ENCODE measurements at places on chromosomes 12 and 14.
A peak's percentile ranks its signal among the peaks of the same experiment; 100 is the strongest.

GRCh38 chr12:51910168-51910567, 2.9 kb downstream of the ACVRL1 start:
- no peak for DNase-seq

DNA sequence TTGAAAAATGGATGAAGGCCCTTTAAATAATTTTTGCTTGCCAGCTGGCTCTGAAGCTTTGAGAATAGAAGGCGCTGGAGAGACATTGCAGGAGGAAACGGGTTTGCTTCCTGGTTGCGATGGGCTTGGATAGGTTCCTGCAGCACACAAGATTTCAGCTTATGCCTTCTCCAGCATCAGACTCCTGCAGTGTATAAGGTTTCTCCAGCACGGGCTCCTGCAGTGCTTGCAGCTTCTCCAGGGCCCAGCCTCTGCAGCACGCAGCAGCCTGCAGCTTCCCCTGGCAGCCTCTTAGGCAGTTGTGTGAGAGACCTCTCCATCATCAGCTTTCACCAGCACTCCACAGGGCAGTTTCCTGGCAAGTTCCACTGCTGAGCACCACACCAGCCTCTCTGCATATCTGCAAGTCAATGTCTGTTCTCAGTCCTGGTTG, 78.7 kb upstream of the ZDHHC17 start:
- DNase-seq = no peak

DNA sequence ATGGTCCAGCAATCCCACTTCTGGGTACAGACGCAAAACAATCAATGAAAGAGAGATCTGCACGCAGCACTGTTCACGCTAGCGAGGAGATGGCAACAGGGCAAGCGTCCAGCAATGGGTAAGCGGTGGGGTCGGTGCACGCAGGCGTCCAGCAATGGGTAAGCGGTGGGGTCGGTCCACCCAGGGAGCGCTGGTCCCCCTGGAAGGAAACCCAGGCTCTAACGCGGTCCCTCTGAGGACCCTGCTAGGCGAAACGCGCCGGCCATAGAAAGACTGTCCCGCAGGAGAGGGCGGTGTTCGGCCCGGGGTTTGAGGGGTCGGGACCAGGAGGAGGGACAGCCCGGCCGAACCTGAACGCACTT, 618 bp upstream of the PGAM5 start:
- DNase-seq = peak; percentile 3

- no peak for DNase-seq
These were observed 48.3 kb downstream of the TTC6 start for GRCh38 chr14:37643701-37644100.

GRCh38 chr14:77580964-77581505, 35.4 kb downstream of the SPTLC2 start:
- DNase-seq = no peak

- DNase-seq = no peak
These were observed 23.3 kb upstream of the NEK9 start for GRCh38 chr14:75150150-75150549.

- no peak for DNase-seq
These were observed 75.6 kb upstream of the USP44 start for GRCh38 chr12:95626854-95627253.

DNA sequence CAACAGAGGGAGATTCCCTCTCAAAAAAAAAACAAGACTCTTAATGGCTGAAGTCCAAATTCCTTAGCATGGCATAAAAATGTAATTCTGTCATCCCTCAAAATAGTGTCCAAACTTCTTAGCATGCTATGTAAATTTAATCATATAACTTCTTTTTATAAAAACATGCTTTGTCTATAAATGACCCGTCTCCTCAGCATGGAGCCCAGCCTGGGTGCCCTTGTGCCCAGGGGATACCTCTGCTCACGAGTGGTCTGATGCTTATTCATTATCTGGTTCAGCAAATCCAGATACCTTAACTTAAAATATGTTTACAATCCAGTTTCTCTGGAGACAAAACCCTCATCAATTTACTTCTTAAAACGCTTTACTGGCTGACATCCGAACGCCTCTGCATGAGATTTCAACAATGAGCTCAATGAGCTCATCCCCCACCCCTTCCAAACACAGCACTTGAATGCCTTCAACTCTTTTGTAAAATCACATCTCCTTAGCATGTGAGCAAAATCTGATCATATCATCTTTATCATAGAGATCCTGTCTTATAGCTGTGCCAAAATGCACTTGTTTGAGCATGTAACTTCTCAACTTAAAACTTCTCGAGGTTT, 15.7 kb downstream of the RTL1 start:
- DNase-seq = no peak

DNA sequence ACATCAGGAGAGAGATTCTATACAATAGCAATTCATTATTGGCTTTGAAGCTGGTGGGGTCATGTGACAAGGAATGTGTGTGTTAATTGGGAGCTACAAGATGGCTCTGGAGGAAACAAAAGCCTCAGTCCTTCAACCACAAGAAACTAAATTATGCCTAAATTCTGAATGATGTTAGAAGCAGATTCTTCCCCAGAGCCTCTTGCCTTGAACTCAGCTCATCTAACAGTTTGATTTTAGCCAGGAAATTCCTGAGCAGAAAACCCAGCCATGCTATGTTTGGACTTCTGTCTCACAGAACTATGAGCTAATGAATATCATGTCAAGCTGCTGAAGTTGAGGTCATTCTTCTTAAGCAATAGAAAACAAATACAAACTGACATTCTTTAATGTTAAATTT, 274.7 kb downstream of the SLC6A15 start:
- no peak for DNase-seq

- DNase-seq = no peak
These were observed 72.9 kb downstream of the TESC start for GRCh38 chr12:117026343-117026742.

- no peak for DNase-seq
These were observed 24.3 kb downstream of the ANAPC7 start for GRCh38 chr12:110379197-110379596.

DNA sequence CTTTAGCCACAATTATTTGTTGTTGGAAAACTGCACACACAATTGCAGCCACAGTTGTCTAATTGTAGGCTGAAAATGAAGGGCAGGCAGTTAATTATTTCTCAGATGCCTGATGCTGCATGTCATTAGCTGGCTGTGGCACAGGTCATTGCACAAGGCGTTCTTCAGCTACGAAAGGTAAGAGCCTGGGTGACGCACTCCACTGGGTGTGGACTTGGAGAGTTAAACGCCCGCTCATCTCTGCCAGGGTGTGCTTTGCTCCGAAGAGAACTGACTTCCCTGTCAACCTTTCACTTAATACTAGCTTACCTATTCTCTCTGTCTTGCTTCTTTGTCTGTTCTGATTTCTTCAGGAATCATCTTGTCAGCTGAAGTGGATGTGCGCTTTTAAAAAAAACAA, 91.4 kb upstream of the CPM start:
- no peak for DNase-seq

- DNase-seq = no peak
These were observed 48.7 kb upstream of the CDKN3 start for GRCh38 chr14:54348001-54348611.

DNA sequence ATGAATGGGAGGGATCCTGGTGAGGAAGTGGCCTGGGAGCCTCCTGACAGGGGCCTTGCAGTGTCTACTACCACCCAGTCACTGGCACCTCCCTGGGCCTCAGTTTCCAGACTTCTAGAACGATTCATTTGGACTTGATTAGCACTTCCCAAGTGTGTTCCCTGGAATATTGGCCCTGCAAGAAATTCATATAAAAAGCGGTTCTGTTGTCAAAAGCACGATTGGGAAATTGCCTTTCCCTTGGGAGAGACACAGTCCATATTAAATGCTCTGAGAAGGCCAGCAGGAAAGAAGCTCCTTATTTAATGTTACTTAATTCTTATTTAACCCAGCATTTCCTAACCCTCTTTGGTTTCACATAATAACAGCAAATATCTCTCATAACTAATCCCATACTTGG, 61.9 kb downstream of the DRAM1 start:
- no peak for DNase-seq

DNA sequence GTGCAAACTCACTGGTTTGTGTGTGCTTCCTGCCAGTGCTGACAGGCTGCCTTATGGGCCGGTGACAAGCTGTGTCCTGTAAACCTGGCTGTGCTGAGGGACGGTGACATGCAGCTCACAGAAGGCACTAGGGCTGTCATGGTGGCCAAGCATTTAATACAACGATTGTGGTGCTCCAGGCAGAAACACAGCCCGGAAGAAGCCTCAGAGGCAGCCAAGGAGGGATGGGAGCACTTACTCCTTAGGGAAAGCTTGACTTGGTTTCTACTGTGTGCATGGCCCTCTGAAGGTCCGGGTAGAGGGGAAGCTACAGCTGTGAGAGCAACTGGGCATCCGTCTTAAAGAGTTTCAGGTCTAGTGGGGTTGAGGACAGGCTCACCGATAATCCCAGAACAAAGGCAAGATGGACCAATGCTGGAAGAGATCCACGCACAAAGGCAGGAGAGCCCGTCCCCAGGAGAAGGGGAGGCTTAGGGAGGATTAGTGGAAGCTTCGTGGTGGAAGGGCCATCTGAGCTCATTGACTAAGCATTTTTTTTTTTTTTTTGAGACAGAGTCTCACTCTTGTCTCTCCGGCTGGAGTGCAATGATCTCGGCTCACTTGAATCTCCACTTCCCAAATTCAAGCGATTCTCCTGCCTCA, 10.7 kb upstream of the MCRS1 start:
- no peak for DNase-seq

DNA sequence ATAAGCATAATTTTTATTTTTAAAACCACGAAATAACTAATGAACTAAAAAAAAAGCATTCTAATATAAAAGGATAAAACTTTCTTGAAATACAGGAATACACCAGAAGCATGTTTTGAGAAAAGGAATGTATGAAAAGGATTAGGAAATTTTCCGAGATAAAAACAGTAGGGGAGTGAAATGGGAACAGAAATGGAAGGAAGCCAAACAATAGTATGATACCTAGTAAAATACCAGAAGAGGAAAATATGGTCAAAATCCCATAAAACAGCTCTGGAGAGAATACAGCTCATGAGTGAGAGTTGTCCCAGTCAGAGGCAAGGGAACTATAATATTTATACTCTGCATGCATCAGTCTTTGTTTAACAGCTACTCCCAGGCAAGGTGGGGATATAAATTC, 1016.2 kb downstream of the SLC6A15 start:
- DNase-seq = no peak

GRCh38 chr12:132020292-132020691, 70.5 kb downstream of the EP400 start:
- DNase-seq = no peak

GRCh38 chr14:39568809-39569538, 136.7 kb upstream of the FBXO33 start:
- DNase-seq = no peak

- no peak for DNase-seq
These were observed 58.1 kb upstream of the CAND1 start for GRCh38 chr12:67211029-67211428.

GRCh38 chr12:51771008-51771407, 77.5 kb downstream of the FIGNL2 start:
- no peak for DNase-seq

DNA sequence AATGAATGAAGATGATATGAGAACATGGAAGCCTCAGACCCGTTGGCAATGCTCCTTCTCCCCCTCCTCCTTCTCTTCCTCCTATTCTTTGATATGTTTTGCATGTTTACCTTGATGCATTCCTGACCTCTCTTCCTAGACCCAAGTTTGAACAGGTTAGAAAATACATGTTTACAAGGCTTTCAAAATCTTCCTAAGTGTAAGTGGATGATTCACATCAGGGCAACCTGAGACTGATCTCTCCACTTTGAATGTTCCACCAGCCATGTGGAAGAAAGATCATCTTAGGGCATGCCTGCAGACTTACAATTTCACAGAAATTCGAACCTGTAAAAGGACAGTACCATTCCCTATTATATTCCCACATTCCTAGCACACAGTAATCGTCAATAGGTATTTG, 18.0 kb upstream of the LDHB start:
- DNase-seq = no peak

DNA sequence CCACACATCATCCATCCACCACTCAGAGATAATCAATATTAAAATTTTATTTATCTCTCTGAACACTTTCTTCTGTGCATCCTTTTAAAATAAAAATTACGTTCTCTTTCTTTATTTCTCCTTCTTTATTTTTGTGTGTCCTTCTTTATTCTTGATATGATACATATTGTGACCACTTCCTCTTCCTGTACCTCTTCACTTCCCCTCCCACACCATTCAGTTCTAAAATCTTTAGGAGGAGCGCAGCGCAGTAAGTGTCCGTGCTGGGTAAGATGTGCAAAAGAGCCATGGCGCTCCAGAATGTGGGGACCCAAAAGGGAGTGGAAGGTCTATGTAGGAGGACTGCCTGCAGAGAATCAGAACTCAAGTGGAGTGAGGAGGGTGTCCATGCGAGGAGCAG, 256.7 kb downstream of the ITPR2 start:
- no peak for DNase-seq

DNA sequence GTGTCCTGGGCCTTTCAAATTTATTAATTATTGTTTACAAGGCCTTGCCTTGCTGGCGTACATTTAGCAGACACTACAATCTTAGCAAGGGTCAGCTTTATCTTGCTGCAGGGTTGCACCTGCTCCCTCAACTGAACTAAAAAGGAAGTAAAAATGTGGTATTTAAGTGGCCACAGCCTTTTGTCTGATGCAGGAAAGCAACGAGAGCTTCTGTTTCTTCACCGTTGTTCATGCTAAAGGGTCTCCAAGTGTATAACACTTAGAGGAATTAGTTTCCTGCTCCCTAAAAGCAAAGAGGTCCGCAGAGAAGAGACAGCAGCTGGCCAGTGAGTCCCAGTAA, 62.8 kb upstream of the EGLN3 start:
- no peak for DNase-seq

- no peak for DNase-seq
These were observed 435.7 kb downstream of the CCER1 start for GRCh38 chr12:90519285-90519684.

DNA sequence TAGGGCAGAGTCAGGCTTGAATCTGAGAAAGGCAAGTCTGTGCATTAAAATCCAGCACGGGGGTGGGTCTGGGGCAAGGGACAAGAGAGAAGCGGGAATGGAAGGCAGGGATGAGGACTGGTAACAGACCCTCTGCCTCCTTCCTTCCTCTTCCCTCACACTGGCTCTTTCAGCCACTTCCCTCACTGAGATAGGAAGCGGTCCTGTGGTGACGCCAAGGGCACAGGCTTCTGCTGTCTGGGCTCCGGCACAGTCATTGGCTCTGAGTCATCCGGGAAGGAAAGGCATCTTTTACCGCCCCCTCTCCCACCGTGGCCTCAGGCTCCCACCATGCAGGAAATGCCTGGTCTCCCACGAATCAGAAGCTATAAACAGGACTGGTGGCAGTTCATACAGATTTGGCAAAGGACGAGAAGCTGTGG, 70.2 kb downstream of the ETV6 start:
- no peak for DNase-seq

GRCh38 chr14:78308079-78308478, 137.9 kb downstream of the NRXN3 start:
- DNase-seq = no peak

All from activated T-helper 1 cell treated with Interleukin-2 at 50 U/mL for 16 hours (primary cell).